MCF 10A (cell line): ENCODE measurements at places on chromosomes 12 and 14. TPM values are rescaled to one million over a fixed set of nuclear protein-coding genes. Genes with fewer than 3 reads are reported as not detected.

- no peak for DNase-seq
Measured at GRCh38 chr12:116628989-116629388, 69.8 kb downstream of the MAP1LC3B2 start.

DNA sequence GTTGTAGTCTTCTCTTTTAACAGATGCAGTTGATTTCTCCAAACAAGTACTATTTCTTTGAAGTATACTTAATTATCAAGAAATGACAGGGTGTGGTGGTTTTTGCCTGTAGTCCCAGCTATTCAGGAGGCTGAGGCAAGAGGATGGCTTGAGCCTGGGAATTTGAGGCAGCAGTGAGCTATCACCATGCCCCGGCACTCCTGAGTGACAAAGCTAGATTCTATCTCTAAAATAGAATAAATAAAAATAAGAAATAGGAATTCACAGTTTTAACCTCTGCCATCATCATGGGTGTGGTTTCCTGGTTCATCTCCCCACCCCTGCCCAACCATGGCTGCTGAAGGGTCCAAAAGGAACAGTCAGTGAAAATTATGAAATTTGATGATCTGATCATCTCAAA is 290.2 kb upstream of the FLRT2 start:
- no peak for DNase-seq

IL23A gene
- total RNA-seq: 0.61 and 1.7 TPM in 2 replicates

- no peak for DNase-seq
Measured at GRCh38 chr12:109214131-109214530, 95.0 kb downstream of the FOXN4 start.

CDH24 gene
- 2.6 and 4.9 TPM in 2 replicates for total RNA-seq

WDR20 gene
- 23.8 and 24.8 TPM in 2 replicates for total RNA-seq

DNA sequence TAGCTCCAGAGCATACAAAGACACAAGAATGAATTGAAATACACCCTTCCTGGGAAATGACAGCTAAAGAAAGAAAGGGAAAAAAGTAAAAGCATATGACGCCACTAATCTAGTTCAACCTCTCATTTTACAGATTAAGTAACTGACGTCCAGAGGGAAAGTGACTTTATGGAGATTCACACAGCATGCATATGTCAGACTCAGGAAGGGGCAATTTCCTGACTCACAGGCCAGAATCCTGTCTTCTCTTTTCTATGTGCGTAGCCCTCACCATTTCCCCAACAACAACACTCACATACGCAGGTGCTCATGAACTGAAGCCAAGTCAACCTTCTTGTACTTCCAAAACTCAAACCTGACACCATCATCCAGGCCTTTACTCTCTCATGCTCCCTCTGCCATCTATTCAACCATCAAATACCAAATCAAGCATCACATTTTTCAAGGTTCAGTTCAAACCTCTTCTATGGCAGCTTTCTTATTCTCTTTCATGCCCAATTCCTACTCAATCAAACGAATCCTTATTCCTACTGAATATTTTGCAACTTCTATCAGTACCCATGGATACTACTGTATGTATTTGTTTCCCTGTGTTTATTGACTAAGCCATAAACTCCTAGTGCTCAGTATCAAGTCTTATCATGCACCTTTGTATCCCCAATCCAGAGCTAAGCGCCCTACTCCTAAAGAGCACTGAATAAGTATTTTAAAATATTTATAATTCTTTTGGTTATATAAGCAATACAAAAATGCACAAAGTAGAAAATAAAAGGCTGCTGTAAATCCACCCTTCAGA is 52.8 kb downstream of the STXBP6 start:
- no peak for DNase-seq

DNA sequence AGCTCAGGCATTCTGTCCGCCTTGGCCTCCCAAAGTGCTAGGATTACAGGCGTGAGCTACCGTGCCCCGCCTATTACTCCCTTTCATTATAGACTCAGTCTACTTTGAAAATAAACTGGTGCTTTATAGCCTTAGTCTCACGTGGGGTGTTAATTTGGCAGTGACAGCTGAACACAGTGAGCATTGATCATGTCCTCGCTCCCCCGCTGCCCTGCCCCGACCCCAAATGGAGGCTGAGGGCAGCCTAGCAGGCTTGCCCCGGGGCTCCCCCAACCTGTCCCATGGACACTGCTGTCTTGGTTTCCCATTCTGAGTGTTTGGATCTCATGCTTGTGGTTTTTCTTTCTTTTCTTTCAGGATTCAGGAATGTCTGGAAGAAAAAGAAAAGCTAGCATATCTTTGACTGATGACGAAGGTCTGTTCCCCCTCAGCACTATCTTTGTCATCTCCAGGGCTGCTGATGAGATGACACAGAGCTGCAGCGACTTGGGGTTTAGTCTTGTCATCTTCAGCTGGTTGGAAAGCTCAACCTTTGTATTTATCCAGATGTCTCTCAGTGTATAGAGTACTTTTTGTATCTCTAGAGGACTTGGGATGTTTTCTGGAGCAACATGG is 42.2 kb downstream of the EP400 start:
- no peak for DNase-seq

DNA sequence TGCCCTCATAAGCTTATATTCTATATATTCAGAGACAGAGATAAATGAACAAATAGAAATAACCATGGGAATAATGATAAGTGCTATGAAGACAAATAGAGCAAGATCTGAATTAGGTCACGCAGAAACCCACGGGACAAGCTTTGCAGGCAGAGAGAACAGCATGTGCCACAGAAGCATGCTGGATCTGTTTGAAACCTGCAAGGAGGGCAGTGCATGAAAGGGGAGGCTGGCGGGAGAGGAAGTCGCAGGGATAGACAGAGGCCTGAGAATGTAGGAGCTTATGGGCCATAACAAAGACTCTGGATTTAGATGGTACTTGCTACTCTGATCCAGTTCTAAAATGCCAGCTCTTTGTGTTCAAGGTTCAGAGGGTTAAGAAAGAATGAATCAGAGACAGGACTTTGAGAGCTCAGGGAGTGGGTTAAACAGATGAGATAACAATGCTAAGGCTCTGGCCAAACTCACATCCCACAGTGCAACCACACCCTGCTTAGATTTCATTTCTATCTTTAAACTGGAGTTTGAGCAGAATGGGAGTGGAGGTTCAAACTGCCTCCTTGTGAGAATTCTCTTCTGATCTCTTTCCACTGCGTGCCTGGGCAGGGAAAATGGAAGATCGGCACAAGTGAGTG is 49.2 kb upstream of the PPP1R12A start:
- no peak for DNase-seq

- DNase-seq: no peak
Measured at GRCh38 chr14:104882991-104883660, 18.1 kb downstream of the CEP170B start.

ZDHHC22 gene
- not detected in 2 replicates for total RNA-seq

SDR9C7 gene
- total RNA-seq: not detected in 2 replicates

DNA sequence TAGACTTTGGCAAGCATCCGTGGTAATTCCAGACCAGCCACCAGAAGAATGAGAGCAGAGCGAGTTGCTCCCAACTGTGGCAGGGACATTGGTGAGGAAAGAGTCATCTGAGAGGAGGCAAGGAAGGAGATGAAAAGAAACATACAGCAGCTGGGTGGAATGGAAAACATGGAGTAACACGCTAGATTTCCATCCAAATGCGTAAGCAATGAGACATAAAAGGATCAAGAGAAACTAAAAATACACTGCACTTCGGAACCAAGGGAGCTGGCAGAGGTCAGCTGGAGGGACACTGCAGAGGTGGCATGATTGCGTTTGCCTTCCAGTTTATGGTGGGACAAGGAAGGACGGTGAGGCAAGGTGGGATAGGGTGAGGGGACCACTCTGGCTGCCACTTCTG is 82.9 kb downstream of the DDX51 start:
- DNase-seq: no peak
